ENCODE measurements at places on chromosomes 6 and 20.
A peak's percentile ranks its signal among the peaks of the same experiment; 100 is the strongest.

DNA sequence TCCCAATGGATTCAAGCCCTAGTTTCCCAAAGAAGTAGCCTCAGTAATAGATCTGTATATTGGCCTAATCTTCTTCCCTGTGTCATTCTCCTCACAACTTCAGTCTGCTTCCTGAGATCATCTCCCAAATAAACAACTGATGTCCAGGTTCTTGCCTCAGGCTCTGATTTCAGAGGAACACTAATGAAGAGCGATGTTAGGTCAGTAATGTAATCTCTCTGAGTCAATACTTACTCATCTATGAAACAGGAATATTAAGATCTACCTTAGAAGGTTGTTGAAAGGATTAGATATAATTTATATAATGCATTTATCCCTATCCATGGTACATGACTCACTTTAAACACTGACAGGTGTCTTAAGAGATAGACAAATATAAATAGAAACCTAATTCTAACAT lies 246.0 kb upstream of the FLRT3 start:
- DNase-seq: no peak

DNA sequence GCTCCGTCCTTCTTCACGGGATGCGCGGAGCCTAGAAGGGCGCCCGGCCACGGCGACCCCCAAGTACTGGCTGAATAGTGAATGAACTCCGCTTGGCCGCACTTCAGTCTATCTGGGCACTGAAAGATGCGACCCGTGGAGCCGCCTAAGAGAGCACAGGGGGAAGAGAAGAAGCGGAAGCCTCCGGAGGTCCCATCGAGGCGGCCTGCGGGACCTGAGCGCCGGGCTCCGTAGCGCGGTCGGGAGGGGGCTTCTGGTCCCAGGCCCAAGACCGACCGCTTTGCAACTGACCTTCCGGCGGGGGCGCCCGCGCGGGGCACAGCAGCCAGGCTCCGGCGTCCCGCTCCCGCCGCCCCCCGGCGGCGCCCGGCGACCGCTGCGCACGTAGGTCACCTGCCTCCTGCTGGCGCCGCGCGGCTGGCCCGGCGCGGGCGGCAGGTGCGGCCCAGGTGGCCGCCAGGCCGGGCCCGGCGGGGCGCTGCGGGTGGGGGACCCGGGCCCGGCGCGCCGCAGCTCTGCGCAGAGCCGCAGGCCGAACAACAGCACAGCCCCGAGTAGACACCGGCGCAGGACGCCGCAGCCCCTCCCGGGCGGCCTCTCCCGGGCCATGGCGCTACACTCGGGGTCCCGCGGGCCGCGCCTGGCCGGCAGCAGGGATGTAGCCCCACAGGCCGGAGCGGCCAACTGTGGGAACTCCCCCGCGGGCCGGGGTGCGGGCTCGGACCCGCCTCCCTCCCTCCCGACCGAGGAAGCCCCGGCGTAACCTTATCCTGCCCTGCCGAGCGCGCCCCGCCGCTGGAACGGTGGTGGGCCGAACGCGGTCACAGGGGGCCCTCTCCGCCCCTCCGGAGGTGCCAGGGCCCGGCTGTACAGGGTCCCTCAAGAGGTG lies at the start of gene METTL24:
TSS of gene METTL24 (minus strand) at position 686 of the 889 bp plus-strand sequence. CDS start at position 609, 77 bp downstream.
- peak; percentile 39 for DNase-seq

DNA sequence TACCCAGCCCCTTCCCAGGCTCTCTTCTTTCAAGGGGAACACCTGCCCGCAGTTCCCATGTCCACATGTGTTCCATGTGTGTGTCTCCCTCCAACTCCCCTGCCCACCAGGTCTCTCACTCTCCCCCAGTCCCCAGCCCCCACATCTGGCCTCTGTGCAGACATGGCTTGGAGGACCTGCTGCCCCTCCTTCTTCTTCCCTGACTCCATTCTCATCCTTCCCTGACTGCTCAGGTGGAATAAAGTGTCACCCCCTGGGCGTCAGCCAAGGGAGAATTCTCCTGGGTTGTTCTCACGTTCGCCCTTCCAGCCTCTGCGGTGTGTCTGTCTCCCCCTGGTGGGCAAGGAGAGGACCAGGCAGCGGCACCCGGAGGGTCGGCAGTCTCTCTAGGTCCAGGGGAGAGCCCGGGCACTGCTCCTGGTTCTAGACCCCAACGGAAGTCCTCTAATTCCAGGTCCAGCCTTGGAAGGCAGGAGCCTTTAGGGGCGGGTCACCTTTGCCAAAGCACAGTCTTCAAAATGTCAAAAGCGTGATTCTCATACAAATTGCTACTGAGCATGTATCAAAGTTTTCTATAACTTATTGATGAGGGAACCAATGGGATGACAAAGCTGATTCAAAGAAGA lies 50.5 kb downstream of the EBF4 start:
- DNase-seq: peak; percentile 85

DNA sequence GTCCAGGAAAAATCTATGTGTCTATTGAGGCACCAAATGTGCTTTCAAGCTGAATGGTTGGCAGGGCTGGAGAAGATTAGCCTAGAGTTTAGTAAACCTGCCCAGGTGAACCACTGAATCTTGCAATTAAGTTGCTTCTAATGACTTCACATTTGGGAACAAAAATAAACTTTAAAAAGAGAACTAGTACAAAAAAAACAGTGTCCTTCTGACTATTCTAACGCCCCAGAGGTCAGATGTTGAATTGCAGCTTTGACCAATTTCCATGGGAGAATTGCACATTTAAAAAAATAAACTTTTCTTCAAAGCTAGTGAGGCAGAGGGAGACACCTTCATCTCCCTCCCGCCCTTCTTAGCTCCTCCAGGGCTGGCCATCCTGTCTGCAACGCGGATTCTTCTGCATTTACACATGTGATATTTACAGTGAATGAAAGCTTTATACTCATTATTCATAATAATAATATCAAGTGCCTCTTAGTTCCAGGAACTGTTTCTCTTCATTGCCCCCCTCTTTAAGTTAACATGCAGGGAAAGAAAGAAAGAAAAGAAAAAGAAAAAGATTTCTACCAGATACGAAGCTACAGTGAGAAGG lies 270.2 kb downstream of the SMOC2 start:
- DNase-seq: no peak

- DNase-seq: no peak
Measured at GRCh38 chr6:111710911-111711310, 105.2 kb upstream of the TRAF3IP2 start.

- no peak for DNase-seq
Measured at GRCh38 chr6:54899986-54900385, 53.4 kb downstream of the FAM83B start.

DNA sequence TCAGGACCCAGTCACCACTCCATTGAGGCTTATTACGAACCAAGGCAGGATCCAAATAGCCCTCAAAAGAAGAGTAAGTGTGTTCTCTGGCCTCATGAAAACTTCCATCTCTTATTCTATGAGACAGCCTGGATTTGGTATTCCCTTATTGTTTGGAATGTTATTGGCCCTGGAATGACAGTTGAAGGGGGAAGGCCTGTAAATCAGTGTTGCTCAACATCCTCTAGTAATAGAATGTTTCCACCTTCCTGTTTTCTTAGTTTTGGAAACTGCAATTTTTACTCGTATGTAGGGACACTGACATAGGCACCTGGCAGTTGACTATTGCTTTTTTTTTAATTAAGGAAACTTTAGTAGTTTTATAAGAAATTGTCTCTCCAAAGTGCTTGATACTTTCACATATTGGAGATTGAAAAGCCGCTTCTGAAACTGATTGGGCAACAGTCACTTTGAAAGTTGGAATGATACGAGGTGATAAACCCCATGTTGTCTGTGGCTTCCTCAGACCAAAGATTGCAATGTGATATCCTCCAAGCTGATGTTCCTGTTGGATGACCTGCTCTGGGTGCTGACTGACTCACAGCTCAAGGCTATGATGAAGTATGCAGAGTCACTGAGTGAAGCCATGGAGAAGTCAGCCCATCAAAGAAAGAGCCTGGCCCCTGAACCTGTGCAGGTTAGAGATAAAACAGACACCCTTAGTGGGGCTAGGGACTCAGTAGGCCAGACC lies 43.1 kb downstream of the BLTP3A start:
- no peak for DNase-seq

DNA sequence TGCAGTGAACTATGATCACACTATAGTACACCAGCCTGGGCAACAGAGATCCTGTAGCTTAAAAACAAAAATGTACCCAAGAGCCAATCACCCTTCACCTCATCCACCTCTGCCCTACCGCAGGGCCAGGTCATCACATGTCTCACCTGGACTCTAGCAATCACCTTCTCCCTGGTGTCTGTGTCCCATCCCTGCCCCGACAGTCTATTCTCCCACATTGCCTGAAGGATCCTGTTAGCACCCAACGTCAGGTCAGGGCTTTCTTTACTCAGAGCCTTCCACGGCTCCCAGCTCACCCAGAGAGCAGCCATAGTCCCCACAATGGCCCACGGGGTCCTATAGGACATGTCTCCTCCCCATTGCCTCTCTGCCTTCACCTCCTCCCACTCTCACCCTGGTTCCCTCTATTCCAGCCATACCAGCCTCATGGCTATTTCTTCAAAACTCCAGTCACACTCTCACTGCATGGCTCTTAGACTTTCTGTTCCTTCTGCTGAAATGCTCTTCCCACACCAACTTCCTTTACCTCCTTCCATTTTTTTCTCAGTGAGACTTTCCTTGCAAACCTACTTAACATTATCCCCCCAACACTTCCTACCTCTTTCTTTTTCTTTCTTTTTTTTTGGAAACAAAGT lies 22.5 kb upstream of the ARFGEF2 start:
- no peak for DNase-seq

DNA sequence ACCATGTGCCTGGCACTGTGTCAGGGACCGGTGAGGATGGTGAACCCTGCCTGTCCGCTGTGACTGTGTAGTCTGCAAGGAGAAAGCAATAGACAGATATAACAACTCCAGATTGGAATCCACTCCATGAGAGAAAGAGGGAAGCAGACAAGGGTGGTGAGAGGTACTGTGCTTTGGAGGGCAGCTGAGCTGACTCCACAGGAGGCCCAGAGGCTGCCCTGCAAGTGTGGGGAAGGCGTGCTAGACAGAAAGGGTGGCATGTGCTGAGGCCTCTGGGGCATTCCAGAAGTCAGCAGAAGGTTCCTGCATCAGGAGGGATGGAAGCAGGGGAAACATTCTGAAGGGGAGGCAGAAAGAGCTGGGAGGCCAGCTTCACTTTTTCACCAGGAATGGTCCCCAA lies 39.3 kb upstream of the APCDD1L start:
- no peak for DNase-seq

DNA sequence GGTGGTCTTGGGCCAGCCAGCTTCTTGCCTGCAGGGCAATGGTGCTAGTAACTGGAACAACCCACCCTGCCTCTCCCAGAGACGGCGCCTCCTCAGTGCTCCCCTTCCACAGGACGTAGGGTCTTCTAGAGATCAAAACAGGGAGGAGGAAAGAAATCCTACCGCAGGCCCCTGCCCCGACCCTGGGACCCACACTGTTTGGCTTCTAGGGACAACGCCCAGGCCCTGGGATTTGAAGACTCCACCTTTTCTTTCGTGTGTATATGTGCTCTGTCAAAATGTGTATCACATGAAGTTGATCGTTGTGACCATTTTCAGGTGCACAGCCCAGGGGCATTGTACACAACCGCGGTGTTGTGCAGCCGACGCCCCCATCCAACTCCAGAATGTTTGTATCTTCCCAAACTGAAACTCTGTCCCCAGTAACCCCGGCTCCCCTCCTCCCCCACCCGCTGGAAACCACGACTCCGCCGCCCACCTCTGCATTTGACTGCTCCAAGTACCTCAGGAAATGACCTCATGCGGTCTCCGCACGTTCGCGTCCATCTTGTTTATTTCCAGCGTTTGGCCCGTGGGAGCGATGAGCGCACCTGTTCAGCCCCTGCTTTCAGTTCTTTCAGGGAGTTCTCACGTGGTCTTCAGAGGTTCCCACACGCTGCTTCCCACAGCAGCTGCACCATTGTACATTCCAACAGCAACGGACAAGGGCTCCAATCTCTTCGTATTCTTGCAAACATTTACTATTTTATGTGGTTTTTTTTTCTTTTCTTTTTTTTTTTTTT lies 3.4 kb upstream of the BHLHE23 start:
- peak; percentile 91 for DNase-seq

GRCh38 chr6:162798546-162799266 lies 70.9 kb downstream of the PACRG start:
- DNase-seq: no peak

DNA sequence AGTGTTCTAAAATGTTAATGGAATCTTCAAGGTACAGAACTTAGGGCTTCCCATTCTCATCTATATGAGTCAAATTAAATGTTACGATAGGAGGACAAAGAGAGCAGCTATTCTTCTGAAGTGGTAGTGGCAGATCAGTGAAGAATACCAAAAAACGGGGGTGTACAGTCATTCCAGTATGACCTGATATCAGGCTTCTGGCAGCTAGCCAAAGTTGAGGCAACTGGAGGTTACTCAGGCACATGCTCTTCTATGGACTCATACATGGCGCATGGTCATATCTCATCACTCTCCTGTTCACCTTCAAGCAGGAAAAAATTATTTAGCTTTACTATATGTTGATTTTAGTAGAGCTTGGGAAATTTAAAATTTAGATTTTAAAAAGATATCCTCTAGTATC lies 1608.8 kb downstream of the GRIK2 start:
- DNase-seq: no peak

GRCh38 chr20:62920039-62920645 lies 6.2 kb downstream of the DIDO1 start:
- DNase-seq: no peak

DNA sequence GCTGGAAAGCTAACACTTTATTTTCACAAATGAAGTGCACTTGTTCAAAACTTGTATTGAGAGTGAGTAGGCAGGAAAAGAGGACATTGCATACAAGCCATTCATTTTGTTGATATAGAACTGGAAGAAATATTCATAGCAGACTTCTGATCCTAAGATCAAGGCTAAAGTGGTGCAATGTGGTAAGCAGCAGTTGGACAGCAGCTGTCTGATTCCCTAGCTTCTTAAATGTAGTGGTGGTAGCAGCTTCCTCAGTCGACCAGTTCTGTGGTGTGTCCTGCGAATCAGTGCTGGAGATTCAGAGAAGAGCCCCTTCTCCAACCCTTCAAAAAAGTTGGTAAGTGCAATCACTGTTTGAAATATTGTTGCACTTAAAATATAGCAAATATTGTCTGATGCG lies 281.7 kb upstream of the GJE1 start:
- DNase-seq: no peak

DNA sequence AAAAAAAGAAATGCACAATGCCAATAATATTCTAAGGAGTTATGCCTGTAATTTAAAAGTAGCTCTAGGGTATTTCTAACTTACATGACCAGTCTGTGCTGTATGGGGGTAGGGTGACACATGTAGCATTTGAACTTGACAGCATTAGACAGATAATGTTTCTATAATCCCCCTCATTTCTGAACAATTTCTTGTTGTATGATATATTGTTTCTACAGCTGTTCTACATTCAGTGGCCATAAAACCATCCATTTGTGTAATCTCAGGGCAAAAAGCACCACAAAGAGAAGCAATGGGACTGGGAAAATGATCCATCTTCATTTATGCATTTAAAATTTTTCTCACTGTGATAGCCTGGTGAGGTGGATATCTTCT lies 767.8 kb downstream of the TFAP2A start:
- no peak for DNase-seq

Measured in GM20000 (cell line).